ENCODE measurements at places on chromosomes 3 and 15.

GRCh38 chr3:157075693-157076420 is 84.1 kb downstream of the CCNL1 start:
- H3K27me3 ChIP-seq, result no peaks in the 10 kb centered on the region
- H3K4me3 ChIP-seq, result no peak overlapping the region

DNA sequence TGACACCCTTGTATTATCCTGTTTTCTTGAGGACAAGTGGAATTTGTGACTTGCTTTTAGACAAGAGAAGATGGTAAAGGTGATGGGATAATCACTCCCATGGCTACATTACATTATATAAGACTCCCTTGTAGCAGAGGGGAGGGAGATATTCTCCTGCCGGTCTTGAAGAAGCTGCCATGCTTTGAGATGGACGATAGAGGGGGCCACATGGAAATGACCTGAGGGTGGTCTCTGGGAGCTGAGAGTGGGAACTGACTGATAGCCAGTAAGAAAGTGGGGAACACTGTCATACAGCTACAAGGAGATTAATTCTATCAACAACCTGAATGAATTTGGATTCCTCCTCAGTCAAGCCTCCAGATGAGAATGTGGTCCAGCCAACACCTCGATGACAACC is 540.1 kb downstream of the NTRK3 start:
- H3K27ac ChIP-seq, result no peak overlapping the region
- no peak for DNase-seq
- peaks cover 9% of the 10 kb centered on the region for H3K27me3 ChIP-seq
- H3K4me3 ChIP-seq, result no peak overlapping the region

DNA sequence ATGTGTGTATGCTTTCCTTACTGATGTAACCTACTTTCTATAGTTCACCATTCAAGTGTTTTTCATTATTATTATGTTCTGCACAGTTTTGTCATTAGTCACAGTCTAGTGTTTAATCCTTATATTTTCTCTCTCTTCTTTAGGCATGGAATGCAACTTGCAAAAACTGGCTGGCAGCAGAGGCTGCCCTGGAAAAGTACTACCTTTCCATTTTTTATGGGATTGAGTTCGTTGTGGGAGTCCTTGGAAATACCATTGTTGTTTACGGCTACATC is 6.9 kb downstream of the SUCNR1 start:
- H3K36me3 ChIP-seq, result no peaks in the 10 kb centered on the region
- DNase-seq, result no peak
- H3K27ac ChIP-seq, result no peak overlapping the region
- H3K4me3 ChIP-seq, result no peak overlapping the region
- peaks cover 17% of the 10 kb centered on the region for H3K27me3 ChIP-seq

DNA sequence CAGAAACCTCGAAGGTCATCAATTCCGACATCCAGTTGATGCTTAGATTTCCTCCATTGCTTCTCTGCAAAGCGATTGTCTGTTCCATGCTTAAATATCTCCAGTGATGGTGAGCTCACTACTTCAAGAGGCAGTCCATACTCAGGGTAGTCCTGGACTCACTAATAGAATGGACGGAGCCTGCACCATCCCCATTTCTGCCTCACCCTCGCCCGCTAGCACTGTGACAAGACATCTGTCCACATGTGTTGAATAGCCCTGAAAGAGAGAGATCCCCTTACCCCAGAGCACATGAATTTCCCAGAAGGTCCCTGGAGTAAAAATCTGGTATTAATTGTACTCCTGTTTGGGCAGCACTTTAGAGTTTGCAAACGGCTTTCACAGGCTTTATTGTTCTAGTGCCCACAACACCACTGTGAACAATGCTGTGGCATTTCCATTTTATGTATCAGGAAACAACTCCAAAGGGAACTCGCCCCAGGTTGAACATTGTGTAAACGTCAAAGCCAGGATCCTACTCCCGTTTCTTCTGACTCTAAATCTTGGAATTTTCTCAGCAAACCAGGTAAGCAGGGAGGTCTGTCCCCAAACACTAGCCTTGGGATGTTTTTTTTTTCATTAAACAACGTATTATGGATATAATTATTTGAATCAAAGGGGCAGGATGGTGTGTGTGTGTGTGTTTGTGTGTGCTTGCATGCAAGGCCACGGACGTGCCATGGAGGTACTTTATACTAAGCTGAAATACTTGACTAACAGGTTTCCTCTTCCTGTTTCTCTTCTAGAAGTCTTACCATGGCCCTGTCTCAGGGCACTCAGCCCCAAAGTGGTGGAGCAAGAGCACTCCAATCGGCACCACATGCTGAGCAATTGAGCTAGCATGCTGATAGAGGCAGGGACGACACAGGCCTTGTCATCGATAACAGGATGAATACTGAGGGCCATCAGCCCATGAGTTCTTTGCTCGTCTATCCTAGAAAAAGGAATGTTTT is 198.3 kb downstream of the OPA1 start:
- peaks cover 59% of the 10 kb centered on the region for H3K27me3 ChIP-seq
- no peak overlapping the region for H3K27ac ChIP-seq
- H3K4me3 ChIP-seq, result no peak overlapping the region
- no peaks in the 10 kb centered on the region for H3K4me1 ChIP-seq

DNA sequence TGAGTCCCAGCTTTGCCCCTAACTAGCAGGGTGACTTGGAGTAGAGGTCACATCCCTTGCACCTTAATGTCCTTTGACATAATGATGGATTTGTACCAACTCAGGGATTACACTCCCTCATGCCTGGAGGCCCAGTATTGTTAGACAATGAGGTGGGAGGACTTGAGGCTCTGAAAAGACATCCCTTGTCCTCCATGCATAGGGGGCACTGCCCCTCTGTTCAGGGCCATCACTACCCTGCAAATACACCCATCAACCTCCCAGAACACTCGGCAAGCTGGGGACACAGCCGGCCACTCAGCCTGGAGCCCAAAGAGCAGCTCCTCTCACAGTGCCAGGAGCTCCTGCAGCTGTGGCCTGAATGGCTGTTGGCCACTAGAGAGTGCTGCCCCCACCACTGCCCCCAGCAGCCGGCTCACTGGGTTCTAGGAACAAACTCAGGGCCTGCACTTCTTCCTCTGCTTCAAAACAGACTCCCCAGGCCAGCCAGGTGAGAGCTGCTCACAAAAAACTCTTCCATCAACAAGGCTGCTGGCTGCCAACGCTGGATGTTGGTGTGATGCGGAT is 90.2 kb downstream of the GABRB3 start:
- no peaks in the 10 kb centered on the region for H3K4me1 ChIP-seq
- H3K27me3 ChIP-seq, result no peaks in the 10 kb centered on the region
- no peak overlapping the region for H3K4me3 ChIP-seq
- DNase-seq, result no peak

- H3K36me3 ChIP-seq, result no peaks in the 10 kb centered on the region
- DNase-seq, result no peak
- no peak overlapping the region for H3K27ac ChIP-seq
- H3K4me1 ChIP-seq, result no peaks in the 10 kb centered on the region
- no peak overlapping the region for H3K4me3 ChIP-seq
These were observed 824.6 kb downstream of the TUSC7 start for GRCh38 chr3:117534138-117534537.

GRCh38 chr3:164080208-164080607 is 998.1 kb downstream of the SI start:
- H3K4me3 ChIP-seq, result no peak overlapping the region
- no peaks in the 10 kb centered on the region for H3K27me3 ChIP-seq
- no peaks in the 10 kb centered on the region for H3K36me3 ChIP-seq
- no peak overlapping the region for H3K27ac ChIP-seq
- DNase-seq, result no peak

- no peak overlapping the region for H3K27ac ChIP-seq
- H3K4me1 ChIP-seq, result peaks cover 11% of the 10 kb centered on the region
- no peak for DNase-seq
- no peaks in the 10 kb centered on the region for H3K27me3 ChIP-seq
- H3K36me3 ChIP-seq, result peaks cover 8% of the 10 kb centered on the region
- H3K4me3 ChIP-seq, result no peak overlapping the region
These were observed 95.8 kb downstream of the TGFBR2 start for GRCh38 chr3:30702038-30702827.

GRCh38 chr3:106114848-106115247 is 246.0 kb upstream of the CBLB start:
- no peak overlapping the region for H3K27ac ChIP-seq
- DNase-seq, result no peak
- H3K4me3 ChIP-seq, result no peak overlapping the region
- H3K36me3 ChIP-seq, result peaks cover 2% of the 10 kb centered on the region
- H3K27me3 ChIP-seq, result no peaks in the 10 kb centered on the region
- no peaks in the 10 kb centered on the region for H3K4me1 ChIP-seq

- no peaks in the 10 kb centered on the region for H3K36me3 ChIP-seq
- no peak for DNase-seq
- H3K27me3 ChIP-seq, result no peaks in the 10 kb centered on the region
- no peak overlapping the region for H3K27ac ChIP-seq
- no peaks in the 10 kb centered on the region for H3K4me1 ChIP-seq
These were observed 63.3 kb upstream of the GATM start for GRCh38 chr15:45441686-45442085.

DNA sequence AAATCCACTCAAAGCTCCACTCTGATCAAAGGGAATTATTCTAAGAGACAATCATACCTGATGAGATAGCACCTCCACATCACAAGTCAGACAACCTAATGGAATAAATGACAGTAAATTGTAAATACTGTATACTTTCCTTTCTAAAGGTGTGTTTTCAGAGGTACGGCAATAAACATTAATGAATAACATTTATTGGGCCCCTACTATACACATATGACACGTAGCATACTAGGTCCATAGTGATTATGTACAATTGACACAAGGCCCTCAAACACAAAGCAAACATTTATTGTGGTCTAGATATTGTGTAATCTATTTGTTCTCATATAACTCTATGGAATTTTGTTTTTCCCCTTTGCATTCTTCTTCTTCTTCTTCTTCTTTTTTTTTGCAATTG is 429.8 kb downstream of the FOXP1 start:
- no peak overlapping the region for H3K27ac ChIP-seq
- H3K4me1 ChIP-seq, result peaks cover 34% of the 10 kb centered on the region
- DNase-seq, result no peak
- peaks cover 5% of the 10 kb centered on the region for H3K36me3 ChIP-seq

DNA sequence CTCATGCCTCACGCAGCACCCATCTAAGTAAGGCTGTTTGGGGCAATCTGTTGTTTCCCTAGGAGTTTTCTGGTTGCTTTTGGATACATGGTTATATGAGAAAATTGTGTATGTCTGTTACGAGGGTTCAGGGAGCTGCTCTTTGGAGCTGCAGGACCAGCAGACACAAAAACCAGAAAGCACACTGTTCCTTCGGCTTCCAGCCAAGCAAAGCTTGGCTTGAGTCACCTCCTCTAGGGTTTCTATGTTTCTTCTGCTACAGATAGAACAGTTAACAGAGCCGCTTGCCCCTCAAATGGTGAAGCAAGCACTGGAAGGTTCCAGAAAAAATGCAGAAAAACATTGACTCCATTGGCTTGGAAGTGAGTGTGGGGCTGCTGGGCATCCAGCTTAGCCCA is 49.2 kb upstream of the CTDSPL start:
- H3K27me3 ChIP-seq, result peaks cover 48% of the 10 kb centered on the region
- H3K4me1 ChIP-seq, result no peaks in the 10 kb centered on the region
- H3K36me3 ChIP-seq, result peaks cover 1% of the 10 kb centered on the region

- DNase-seq, result no peak
- H3K4me3 ChIP-seq, result no peak overlapping the region
- peaks cover 6% of the 10 kb centered on the region for H3K4me1 ChIP-seq
- H3K27ac ChIP-seq, result no peak overlapping the region
- no peaks in the 10 kb centered on the region for H3K36me3 ChIP-seq
These were observed 150.7 kb downstream of the OPA1 start for GRCh38 chr3:193743702-193744047.

DNA sequence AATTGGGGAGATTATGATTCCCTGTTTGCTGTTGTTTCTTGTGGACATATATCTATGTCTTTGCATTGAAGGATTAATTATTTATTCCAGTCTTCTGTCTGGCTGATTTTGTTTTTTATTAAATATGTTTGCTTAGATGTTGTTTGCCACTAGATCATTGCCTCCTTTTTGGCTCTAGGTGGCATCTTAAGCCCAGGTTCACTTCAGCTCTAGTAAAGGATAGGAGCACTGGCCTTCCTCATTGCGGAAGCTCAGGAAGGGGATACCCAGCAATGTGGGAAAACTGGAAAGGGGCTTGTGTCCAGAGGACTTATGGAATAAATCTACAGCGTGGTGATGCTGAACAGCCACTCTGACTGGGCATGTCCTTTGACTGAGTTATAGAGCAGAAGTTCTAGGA is 821.6 kb downstream of the PDCD6IP start:
- H3K27ac ChIP-seq, result no peak overlapping the region
- H3K4me3 ChIP-seq, result no peak overlapping the region
- H3K4me1 ChIP-seq, result no peaks in the 10 kb centered on the region
- DNase-seq, result no peak
- no peaks in the 10 kb centered on the region for H3K27me3 ChIP-seq

DNA sequence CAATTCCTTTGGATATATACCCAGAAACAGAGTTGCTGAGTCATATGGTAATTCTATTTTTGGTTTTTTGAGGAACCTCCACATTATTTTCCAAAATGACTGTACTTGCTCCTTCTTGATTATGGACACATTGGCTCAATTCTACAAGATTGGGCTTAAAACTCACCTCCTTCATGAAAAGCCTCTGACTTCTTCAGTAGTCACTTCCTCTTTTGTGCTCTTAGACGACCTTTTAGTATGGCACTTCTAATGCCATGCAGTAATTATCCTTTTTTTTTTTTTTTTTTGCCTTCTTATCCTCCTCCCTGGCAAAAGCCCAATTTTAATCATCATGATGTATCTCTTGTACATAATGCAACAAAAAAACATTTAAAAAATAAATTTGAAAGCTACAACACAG is 33.0 kb upstream of the ABHD17C start:
- no peak overlapping the region for H3K27ac ChIP-seq
- no peak for DNase-seq
- no peaks in the 10 kb centered on the region for H3K4me1 ChIP-seq
- H3K36me3 ChIP-seq, result no peaks in the 10 kb centered on the region
- H3K27me3 ChIP-seq, result peaks cover 36% of the 10 kb centered on the region
- no peak overlapping the region for H3K4me3 ChIP-seq

GRCh38 chr3:9248522-9249271 is 749 bp downstream of the SRGAP3 start:
- H3K4me1 ChIP-seq, result peaks cover 22% of the 10 kb centered on the region
- H3K27ac ChIP-seq, result peak overlapping the region; percentile 50
- peak overlapping the region; percentile 88 for H3K4me3 ChIP-seq
- H3K27me3 ChIP-seq, result peaks cover 29% of the 10 kb centered on the region
- no peak for DNase-seq
- H3K36me3 ChIP-seq, result peaks cover 6% of the 10 kb centered on the region

GRCh38 chr3:187706971-187707370 is 4.6 kb upstream of the RTP2 start:
- DNase-seq, result no peak
- H3K36me3 ChIP-seq, result no peaks in the 10 kb centered on the region

All from central memory CD8-positive, alpha-beta T cell (primary cell).